NCI-H1436 (cell line): ENCODE measurements at places on chromosomes 2 and 18.

GRCh38 chr2:181790716-181791649 is 100.5 kb upstream of the ITPRID2 start:
- no peak for DNase-seq

DNA sequence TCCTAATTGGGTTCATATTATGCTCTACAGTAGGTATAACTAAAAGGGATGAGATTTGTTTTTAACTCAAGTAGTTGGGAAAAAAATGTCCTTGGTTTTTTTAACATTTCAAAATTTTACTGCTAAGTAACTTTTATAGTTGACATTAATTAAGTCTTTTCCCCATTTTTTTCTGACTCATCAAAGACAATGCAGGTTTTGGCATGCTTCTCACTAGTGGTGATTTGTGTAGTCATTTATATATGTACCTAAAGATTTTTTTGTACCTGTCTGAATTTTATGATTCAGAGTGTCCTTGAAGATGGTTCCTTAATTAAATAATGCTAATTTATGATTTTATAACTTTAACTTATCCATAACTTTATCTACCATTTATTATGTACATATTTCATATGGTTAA is 882.3 kb upstream of the TMEFF2 start:
- DNase-seq, result no peak

DNA sequence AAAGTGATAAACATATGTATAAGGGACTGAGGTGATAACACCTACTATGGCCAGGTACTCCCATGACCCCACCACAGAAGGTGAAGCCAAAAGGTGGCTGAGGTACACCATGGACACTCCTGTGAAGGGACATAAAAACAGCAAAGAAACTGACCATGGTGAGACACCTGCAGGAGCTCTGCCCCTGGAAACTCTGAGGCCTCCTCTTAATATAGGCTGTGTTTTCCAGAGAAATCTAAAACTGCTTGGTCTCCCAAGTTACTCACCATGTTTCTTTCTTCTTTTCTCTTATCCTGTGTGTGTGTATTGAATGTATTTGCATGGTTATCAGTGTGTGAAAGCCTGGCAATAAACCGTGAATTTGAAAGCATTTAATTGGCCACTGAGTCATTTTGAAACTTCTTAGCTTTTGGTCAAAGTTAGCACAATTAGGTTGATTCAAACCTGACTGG is 739.3 kb upstream of the GCFC2 start:
- no peak for DNase-seq

GRCh38 chr2:176984987-176985386 is 227.6 kb upstream of the HNRNPA3 start:
- no peak for DNase-seq

DNA sequence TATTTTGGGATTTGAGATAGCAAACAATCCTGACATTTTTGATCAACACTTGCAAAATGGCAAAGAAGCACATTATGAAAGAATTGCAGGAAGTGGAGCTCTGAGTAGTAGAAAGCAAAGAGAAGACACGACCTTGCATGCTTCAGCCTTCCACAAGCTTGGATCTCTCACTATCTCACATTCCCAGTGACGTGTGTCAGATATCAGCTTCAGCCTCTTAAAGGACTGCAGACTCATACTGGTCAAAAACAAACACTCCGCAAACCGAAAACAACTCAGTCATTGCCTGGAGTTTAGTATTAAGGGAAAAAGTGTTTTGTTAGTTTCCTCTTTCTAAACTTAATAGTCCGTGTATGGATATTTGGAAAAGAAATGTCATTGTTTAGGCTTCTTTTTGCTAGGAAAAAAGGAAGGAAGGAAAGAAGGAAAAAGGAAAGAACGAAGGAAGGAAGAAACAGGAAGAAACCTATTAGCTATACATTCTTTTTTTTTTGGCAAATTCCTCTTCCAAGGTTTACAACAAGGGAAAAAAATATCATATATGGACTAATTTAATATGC is 32.6 kb upstream of the SLC40A1 start:
- DNase-seq, result no peak

DNA sequence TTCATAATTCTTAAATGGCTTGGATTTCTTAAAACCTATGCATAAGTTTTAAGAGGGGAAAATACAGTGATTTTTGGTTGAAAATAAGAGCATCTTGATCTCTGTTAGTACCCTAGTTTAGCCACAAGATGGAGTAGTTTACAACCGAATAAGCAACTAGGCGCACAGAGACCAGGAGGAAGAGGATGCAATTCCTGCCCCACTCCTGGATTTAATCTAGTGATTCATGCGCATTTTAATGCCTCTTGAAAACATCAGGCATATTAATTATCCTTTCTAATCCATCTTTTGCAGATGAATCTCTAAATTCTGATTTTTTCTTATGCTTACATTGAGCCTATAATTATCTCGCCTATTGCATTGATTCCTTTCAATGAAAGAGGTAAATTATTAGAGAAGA is 76.7 kb downstream of the MRPS9 start:
- peak; percentile 14 for DNase-seq

DNA sequence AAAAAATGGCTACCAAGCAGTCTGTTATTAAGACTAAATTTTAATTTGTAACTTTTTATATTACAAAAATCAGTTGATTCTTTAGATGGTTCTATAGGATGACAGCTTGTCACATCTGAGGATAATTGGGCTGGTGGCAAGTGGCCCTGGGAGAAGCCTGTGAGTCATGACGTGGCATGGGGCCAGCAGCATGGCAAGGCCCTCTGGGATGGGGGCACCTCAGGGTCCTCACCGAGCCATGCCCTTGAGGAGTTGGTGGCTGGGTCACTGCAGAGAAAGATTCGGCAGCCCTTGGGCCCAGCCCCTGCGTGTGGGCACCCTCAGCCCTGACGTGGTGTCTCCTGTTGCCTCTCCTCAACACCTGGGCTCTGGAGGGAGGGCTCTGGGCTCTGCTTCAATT is 49.7 kb downstream of the STK25 start:
- DNase-seq, result peak; percentile 29

GRCh38 chr2:30940839-30941238 is 133.6 kb upstream of the CAPN13 start:
- DNase-seq, result no peak

DNA sequence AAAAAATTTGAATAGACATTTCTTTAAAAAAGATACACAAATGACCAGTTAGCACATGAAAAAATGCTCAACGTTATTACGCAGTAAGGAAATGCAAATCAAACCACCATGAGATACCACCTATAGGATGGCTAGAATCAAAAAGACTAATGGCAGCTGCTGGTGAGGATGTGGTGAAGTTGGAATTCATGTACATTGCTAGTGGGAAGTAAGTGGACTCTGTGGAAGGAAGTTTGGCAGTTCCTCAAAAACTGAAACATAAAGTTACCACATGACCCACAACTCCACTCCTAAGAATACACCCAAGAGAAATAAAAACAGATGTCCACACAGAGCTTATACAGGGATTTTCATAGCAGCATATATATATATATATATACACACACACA is 51.2 kb downstream of the MBP start:
- no peak for DNase-seq

DNA sequence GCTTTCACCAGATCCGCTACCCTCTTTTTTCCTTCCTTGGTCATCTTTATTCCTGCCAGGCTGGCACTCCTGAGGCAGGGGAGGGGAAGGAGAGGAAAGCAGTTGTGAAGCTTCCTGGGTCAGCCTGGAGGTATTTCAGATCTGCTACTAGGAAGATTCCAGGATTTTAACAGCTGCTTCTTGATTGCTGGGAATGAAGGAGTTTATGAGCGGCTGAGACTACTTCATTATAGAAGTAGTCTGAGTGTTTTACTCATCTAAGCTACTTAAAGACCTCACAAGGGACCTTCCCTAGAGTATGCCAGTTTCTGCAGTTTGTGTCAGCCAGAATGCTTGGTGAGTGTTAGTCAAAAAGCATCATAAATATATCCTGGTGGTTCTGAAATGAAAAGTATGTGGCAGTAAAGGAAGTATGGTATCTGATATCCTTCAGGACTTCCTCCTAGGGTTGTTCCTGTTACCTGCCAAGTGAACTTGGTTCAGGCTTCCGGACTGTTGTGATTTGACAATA is 1.9 kb downstream of the TANC1 start:
- no peak for DNase-seq

- no peak for DNase-seq
These were observed 78.6 kb downstream of the ZNF519 start for GRCh38 chr18:14053661-14054060.

GRCh38 chr2:180848393-180848792 is 132.0 kb upstream of the UBE2E3 start:
- DNase-seq, result no peak

GRCh38 chr2:241254904-241255351 is 60.5 kb downstream of the HDLBP start:
- no peak for DNase-seq

DNA sequence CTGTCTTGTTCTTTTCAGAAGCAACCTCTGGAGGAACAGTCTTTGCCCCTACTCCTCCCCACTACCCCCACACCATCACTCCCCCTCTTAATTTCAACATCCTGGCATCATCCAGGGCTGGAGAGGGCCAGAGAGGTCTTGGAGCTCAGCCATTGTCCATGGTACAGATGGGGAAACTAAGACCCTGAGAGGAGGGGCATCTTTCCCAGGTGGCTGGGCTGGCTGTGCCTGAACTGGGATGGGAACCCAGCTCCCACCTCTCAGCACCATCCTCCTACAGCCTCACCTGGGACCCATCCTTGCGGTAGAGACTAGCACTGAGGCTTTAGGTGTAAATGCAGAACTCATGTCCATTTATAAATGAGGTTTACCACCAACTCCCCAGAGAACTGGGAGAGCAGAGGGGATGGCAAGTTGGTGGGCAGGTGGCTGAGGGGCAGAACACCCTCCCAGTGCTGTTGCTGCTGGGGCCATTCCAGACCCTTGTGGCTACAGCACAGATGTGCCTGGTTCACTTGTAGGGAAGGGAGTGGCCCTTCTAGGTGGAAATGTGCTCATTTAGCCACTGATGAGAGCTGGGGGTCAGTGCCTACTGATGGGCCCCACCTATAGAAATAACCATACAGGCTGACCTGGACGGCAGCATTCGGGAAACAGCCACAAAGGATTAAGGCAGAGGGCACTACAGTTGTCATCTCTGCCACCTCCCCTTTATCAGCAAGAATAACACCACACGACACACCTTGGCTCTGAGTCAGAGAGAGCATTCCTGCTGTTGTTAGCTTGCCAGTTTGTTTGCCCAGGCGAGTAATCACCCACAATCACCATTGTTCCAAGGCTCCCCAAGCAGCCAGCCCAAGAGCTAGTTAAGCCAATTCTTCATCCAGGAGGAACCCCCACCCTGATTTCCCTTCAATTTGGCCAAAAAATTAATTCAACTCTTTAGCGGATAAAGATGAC is 2.1 kb downstream of the MLPH start:
- DNase-seq, result no peak

GRCh38 chr2:45905632-45905958 is 254.1 kb downstream of the PRKCE start:
- DNase-seq, result no peak

DNA sequence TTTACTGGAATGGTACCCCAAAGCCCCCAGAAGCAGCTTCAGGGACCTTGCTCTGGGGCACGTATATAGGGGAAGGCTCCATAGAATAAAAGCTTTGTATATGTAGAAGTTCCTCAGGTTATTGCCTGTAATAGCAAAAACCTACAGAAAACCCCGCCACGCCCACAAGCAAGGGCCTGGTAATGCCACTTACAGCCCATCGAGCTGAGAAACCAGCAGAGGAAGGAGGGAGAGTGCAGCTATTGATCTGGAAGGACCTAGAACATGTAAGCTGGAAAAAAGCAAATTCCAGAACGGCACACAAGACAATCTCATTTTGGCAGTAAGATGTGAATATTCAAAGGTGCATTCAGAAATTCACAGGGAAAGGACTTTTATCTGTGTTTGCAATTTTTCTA is 15.8 kb downstream of the HS1BP3 start:
- no peak for DNase-seq

GRCh38 chr18:78647018-78647417 is 332.6 kb upstream of the SALL3 start:
- DNase-seq, result no peak

DNA sequence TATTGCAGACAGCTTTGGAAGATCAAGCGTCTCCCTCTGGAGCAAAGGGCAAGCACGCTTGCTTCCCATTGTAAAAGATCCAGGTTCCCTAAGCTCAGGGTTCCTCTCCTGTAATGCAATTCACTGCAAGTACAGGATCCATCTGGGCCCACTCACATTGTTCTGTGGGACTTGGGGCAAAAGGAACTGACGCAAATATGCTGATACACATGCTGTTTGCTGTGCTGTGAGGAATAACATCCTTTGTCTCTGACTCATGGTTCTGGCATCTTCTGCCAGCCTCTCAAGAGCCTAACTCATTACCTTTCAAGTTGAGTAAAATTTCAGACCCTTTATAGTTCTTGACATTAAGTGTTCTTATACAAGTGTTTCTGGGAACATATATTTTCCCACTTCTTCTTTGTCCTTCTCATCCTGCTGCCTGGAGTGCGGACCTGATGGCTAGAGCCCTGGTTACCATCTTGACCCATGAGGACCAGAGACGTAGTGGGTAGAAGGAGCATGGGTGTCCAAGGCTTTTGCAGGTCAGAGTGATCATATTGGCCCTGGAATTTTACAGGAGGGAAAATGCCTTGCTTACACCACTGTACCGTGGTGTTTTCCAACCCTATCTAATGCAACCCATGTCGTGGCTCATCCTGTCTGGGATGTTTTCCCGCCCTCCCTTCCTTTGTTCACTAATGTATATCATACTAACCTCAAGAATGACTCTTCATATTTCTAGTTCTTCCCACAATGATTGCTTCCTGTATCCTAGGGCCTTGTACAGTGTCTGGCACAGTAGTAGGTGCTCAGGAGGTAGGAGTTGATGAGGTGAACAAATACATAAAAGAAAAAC is 145.7 kb upstream of the GLI2 start:
- DNase-seq, result no peak

DNA sequence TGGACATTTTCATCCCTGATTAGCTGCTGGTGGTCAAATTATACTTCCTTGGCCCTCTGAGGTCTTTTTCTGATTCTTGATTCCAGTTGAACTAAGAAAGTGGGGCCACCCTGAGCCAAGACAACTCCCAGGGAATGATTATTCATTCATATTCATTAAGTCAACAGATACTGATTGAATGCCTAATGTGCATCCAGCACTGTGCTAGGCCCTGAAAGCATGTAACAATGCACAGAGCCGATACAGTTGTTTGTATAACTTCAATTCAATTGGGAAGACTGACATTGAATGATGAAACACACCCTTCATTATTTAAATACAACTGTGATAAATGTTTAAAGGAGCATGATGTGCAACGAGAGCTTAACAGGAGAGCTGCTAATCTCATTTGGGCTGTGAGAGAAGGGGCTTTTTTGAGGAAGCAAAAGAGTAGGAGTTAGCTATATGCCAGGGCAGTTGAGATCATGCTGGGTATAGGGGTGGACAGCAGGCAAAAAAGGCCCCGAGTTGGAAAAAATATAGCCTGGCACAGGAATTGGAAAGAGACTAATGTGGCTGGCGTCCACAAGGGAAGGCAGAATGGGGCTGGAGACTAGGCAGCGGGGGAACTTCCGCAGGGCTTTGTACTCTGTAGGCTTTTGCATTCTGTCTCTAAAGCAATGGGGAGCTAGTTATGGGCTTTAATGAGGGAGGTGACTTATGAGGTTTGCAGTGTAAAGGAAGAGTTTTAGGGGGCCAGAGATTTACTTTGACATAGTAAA is 57.2 kb upstream of the ACVR1 start:
- no peak for DNase-seq

GRCh38 chr2:82994151-82994550 is 1464.9 kb downstream of the SUCLG1 start:
- DNase-seq, result no peak
